T-cell (primary cell): ENCODE measurements at places on chromosomes 6 and 20. TPM values are rescaled to one million over a fixed set of nuclear protein-coding genes. Genes with fewer than 3 reads are reported as not detected.

DNA sequence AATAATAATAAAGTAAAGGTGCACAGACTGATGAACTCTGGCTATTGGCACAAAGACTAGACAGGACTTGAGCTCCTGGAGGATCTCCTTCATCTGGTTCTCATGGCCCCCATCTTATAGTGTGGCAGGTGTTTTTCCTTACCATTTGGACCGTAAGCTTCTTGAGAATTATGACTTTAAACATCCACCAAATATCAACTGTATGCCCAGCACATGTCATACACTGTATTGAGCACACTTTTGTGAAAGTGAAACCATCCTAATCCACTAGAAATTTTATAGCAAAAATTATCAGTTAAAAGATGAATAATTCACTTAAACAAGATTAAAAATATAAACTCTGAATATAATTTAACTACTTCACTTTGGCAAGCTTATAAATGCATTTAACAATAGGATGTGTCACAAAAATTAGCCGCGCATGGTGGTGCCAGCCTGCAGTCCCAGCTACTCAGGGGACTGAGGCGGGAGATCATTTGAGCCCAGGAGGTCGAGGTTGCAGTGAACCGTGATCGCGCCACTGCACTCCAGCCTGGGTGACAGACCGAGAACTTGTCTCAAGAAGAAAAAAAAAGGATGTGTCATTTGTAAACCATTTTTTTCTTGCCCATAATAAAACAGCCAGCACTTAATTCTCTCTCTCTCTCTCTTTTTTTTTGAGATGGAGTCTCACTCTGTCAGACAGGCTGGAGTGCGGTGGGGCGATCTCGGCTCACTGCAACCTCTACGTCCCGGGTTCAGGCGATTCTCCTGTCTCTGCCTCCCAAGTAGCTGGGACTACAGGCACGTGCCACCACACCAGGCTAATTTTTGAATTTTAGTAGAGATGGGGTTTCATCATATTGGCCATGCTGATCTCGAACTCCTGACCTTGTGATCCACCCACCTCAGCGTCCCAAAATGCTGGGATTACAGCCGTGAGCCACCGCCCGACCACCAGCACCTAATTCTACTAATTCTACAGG, 9.1 kb downstream of the HIVEP2 start:
- DNase-seq = no peak

Gene HLA-DQB1
- 21.4 TPM for total RNA-seq

DNA sequence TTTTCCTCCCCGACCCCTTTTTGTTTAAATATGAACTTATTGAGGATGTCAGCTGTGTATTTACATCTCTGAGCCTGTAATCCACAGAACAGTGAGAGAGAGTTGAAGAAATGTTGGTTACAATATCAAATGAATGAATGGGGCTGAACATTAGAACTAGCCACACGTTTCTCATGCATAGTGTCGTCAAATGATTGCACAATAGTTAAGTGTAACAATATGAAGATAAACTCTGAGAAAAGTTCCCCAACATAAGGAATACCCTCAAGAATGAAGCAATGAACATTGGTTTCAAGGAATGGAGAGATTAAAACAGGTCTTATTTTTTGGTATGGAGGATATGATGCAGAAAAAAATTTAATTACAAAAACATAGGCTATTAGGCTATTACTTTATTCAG, 100.5 kb upstream of the DTNBP1 start:
- no peak for DNase-seq

Gene KCNB1
- total RNA-seq = not detected

DNA sequence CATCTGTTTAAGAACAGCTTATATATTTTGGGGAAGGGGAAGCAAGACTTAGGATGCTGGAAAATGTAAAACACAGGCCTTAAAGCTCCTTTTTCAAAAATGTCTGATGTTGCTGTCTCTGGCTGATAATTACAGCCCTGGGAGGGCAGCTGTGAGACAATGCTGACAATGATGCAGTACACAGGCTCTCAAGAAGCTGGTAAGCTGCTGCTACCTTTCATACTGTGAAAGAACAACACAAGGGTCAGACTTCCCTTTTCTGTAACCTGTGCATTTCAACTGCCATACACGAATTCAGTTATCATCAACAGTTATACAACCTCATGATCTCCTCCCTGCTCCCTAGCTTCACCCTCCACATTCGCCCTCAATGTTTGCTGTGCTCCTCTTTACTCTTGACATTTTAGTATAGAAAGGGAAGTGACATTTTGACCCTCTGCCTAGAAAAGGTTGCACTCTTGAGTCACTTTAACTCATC, 25.2 kb downstream of the MAP7 start:
- no peak for DNase-seq

- DNase-seq = no peak
Observed at GRCh38 chr6:63883597-63883996, 248.0 kb downstream of the PHF3 start.

DNA sequence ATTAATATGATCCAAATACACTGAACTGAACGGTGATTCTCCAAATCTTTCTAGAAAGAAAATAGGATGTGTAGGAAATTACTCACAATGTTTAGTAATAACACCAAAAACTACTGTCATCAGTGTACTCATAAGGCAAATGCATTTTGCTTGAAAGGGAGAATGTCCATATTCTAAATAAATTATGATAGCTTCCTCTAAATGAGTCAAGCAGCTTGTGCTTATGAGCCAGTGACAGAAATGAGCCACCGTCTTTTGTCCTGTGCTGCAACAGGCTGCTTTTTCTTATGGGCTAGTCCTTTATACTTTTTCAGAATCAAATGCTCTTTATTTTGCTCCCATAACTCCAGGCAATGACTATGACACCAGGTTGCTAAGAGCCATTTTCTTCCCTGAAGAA, 4.5 kb upstream of the ZNF451 start:
- DNase-seq = no peak

- DNase-seq = no peak
Observed at GRCh38 chr20:12016291-12016690, 98.6 kb downstream of the BTBD3 start.

Gene CGA
- not detected for total RNA-seq

- no peak for DNase-seq
Observed at GRCh38 chr20:40686434-40686882, 2.6 kb downstream of the MAFB start.

DNA sequence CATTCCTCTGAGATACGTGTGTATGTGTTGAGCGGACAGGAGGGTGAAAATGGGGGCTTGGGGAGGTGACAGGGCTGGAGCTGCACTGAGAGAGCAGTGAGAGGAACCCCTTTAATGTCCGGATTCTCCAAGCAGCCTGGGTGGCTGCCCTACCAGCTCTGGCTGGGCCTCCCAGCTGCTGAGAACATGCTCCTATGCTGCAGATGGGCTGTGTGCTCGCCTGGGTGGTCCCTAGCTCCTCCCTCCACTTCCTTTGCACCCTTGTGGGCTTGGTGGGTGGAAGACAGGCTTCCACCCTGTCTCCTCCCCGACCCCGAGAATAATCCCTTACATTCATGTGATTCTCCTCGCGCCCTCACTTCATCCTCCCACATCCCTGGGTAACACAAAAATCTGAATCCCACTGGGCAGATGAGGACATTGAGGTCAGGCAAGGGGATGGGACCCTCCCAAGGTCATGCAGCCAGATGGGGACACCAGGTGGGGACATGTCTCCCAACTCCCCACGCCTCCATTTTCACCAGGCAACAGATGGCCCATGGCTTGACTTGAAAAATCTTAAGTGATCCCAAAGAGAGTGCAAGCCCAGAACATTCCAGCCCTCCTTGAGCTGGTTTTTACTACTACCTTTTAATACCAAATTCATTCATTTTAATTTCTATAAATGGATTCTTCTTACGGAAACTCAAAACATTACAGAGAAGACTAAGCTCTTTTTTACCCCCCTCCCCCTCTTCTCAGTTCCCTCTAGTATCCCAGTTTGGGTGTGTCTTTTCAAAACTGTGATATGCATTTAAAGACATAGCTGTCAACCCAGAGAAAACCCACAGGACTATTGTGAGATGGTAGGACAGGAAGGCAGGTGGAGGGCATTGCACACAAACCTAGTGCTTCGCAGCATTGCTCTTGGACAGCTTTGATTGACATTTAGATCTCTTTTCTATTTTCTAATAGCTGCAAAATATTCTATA, 5.0 kb upstream of the PDRG1 start:
- no peak for DNase-seq

GRCh38 chr6:42901538-42901957, 14.3 kb upstream of the PTCRA start:
- peak; percentile 65 for DNase-seq
